ENCODE measurements at places on chromosomes 1 and 21.

DNA sequence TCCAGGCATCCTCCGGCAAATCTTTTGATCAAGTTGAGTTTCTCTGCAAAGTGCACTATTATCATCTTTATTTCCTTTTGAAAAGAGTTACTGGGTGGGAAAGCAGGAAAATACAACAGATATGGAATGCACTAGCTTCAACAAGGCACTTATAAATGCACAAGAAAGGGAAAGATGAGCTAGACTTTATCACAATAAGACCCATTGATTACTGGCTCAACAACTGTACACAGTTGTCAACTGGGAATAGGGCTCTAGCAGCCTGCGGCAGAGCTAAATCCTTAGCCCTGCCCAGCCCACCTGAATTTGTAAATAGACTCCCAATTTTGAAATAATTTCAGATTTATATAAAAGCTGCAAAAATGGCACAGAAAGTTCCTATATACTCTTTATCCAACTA, 111.4 kb downstream of the CSMD2 start:
- H3K27me3 ChIP-seq: no peaks in the 10 kb centered on the region
- no peaks in the 10 kb centered on the region for H3K4me1 ChIP-seq
- no peak for DNase-seq
- no peak overlapping the region for H3K27ac ChIP-seq

GRCh38 chr1:188372821-188373220, 1544.1 kb downstream of the PLA2G4A start:
- no peak overlapping the region for H3K4me3 ChIP-seq
- no peak overlapping the region for H3K27ac ChIP-seq
- DNase-seq: no peak
- H3K36me3 ChIP-seq: no peaks in the 10 kb centered on the region

DNA sequence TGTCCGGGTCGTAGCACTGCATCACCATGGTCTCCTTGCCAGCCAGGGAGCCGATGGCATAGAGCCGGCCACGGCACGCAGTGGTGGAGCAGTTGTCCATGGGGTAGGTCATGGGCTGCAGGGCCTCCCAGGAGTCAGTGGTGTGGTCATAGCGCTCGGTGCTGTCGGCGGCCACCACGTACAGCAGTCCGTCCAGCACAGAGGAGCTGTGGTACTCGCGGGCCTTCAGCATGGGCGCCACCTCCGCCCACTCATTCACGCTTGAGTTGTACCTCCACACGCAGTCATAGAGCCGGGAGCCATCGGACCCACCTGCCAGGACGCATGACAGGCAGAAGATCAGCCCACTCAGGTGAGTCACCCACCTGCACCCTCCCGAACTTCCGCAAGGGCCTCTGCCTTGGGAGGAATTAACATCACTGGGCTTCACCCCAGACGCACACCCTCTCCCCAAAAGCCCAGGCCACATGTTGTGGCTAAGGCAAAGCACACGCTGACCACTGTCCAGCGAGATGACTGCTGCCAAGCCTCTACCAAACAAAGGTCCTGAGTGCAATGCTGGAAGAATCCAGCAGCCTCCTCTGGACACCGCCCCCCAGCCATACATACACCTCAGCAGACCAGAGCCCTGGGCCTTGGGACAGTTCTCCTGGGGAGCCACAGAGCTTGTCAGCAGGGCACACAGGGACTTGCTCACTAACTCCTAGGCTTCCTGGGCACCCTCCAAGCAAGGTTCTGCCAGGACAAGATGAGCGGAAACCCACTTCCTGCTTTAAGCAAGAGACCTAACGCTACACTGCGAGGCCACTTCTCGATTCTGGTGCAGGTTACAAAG, 3.3 kb downstream of the KLHL21 start:
- no peak overlapping the region for H3K4me3 ChIP-seq
- peaks cover 36% of the 10 kb centered on the region for H3K4me1 ChIP-seq
- H3K36me3 ChIP-seq: peaks cover 48% of the 10 kb centered on the region
- no peak for DNase-seq
- no peaks in the 10 kb centered on the region for H3K27me3 ChIP-seq

DNA sequence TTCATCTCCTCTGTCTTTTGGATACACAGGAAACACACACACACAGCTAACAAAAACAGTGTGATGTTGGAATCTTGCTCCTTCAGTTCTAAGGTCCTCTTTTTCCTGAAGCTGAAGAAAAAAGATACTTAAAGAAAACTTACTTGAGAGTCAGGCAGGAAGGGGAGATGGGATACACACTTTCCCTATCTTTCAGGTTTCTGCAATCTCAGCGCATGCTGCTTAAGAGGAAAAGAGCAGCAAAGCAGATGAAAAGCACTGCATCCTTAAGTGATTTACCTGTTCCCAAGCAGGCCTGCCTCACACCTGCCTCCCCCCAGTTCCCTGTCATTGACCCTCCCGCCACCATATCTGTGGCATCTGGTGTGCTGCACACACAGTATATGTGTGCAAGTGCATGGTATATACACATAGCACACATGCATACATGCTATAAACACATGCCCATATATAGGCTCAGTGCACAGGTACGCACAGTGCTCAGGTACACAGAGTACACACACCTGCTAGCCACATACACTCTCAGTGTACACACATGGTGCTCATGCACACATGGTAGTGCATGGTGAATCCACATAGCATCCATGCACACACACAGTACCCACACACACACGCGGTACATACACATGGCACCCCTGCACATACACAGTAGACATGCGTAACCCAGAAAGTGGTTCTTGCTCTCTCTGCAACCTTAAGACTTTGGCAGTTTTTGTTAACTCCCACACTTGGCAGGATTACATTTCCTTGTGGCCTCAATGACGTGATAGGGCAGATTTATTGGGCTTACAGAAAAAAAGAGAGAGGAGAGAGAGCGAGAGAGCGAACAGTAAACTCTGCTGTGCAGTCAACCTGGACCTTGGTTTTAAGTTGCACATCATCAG, 166.9 kb downstream of the TOMM20 start:
- peaks cover 69% of the 10 kb centered on the region for H3K4me1 ChIP-seq
- H3K4me3 ChIP-seq: no peak overlapping the region
- H3K27me3 ChIP-seq: no peaks in the 10 kb centered on the region
- no peaks in the 10 kb centered on the region for H3K36me3 ChIP-seq
- no peak for DNase-seq

- H3K4me1 ChIP-seq: no peaks in the 10 kb centered on the region
- peaks cover 28% of the 10 kb centered on the region for H3K36me3 ChIP-seq
- DNase-seq: no peak
- no peaks in the 10 kb centered on the region for H3K27me3 ChIP-seq
- no peak overlapping the region for H3K27ac ChIP-seq
Observed at GRCh38 chr1:226293553-226293920, 15.4 kb downstream of the LIN9 start.

DNA sequence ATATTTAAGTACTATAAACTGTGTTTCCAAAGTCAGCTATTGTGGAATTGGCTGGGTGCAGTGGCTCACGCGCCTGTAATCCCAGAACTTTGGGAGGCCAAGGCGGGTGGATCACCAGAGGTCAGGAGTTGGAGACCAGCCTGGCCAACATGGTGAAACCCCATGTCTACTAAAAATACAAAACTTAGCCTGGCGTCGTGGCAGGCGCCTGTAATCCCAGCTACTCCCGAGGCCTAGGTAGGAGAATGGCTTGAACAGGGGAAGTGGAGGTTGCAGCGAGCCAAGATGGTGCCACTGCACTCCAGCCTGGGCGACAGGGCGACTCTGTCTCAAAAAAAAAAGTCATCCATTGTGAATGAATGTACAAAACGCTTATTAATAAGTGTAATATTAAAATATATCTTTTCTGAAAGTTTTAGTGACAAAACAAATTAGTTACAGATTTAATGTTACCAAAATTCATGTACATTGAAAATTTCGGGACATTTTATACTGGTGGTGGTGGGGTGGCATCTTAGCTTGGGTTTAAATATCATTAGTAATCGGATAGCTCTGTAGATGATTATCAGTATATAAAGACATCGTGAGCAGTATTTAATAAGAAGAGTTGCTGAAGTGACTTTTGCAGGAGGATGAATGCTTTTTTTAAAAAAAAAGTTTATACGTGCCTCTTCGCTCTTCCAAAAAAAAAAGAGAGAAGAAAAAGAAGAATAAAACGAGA, 503 bp upstream of the SRSF11 start:
- peak; percentile 4 for DNase-seq
- H3K36me3 ChIP-seq: peaks cover 54% of the 10 kb centered on the region
- peak overlapping the region; percentile 78 for H3K4me3 ChIP-seq
- peak overlapping the region; percentile 16 for H3K27ac ChIP-seq

GRCh38 chr1:230072296-230072695, 5.3 kb downstream of the GALNT2 start:
- no peak overlapping the region for H3K27ac ChIP-seq
- no peak for DNase-seq
- H3K4me3 ChIP-seq: no peak overlapping the region
- no peaks in the 10 kb centered on the region for H3K27me3 ChIP-seq

DNA sequence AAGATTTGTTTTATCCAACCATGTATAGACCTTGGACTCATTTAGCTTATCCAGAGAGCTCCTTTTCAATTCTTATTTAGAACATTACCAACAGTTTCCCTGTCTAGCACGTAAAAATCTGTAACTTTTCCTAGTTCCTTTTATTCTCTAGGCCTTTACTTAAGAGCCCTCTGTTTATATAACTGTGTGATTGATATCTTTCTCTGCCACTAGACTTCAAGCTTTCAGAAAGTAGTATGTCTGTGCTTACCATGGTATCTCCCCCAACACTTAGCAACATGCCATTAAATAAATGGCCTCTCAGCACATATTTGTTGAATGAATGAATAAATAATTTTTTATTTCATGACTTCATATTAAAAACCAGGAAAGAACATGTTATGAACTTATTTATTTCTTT, 209.4 kb downstream of the PTPRC start:
- peaks cover 46% of the 10 kb centered on the region for H3K36me3 ChIP-seq
- no peak overlapping the region for H3K27ac ChIP-seq
- no peak for DNase-seq

DNA sequence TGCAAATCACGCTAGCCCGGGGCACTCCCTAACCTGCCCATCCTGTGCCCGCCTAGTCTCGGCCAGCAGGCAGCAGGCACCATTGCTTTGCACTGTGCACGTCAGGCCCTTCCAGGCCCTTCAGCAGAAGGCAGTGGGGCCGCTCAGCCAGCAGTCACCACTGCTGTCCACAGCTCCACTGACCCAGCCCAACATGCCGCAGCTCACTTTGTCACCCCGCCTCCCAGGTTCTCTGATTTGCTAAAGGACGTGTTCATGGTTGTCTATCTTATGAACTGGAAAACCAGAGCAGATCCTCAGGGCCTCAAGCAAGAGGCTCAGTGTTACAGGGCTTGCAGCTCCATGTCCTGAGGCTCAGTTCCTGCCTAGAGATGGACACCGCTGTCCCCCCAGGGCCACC, 14.2 kb upstream of the SPOCD1 start:
- H3K4me3 ChIP-seq: no peak overlapping the region
- H3K36me3 ChIP-seq: no peaks in the 10 kb centered on the region
- no peak overlapping the region for H3K27ac ChIP-seq

DNA sequence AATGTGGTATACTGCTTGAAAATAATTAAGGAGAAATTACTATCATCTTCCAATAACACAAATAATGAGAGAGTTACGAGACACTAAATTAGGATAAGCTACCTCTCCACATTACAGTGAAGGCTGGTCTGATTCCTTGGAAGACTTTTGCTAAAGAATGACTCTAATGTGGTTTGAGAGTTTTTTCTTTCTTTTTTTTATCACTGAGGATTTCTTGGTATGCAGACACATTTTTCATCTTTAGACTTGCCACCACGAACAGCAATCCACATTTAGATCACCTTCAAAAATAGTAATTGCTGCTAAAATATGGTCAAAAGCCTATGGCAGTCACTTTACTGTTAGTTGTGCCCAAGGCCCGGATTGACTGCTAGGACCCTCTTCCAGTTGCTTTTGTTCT, 16.6 kb upstream of the TMEM35B start:
- H3K27ac ChIP-seq: no peak overlapping the region
- no peak overlapping the region for H3K4me3 ChIP-seq
- H3K4me1 ChIP-seq: no peaks in the 10 kb centered on the region
- DNase-seq: no peak

GRCh38 chr1:216626394-216627067, 96.7 kb downstream of the ESRRG start:
- H3K27ac ChIP-seq: no peak overlapping the region
- no peaks in the 10 kb centered on the region for H3K4me1 ChIP-seq
- DNase-seq: no peak
- H3K4me3 ChIP-seq: no peak overlapping the region
- no peaks in the 10 kb centered on the region for H3K27me3 ChIP-seq
- no peaks in the 10 kb centered on the region for H3K36me3 ChIP-seq

GRCh38 chr1:171674431-171675405, 22.2 kb upstream of the MYOC start:
- H3K27ac ChIP-seq: no peak overlapping the region
- no peaks in the 10 kb centered on the region for H3K27me3 ChIP-seq
- no peak overlapping the region for H3K4me3 ChIP-seq

DNA sequence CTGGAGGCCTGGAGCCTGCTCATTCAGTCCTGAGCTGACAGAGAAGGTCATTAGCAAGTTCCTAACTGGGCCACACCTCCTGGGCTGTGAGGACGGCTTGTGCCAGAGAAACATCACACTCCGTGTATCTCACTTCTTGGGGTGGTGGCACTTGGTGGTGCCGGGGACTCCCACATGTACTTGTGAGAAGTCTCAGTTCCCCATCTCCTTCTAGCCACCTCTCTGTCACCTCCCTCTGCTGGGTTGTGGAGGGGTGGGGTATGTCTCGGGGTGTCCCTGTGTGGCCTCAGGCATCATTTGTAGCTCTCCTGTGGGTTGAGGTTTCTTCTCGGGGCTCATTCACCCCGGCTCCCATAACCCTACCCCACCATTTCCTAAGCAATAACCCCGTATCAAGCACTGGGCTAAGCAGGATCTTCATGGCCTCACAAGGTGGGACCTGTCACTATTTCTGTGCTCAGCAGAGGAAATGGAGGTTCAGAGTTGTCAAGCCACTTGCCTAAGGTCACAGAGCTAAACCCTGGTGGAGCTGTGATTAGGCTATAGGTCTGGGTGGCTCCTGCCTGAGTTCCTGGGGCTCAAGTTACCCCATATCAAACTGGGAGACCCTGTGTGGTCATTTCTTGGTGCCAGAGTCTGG, 62.5 kb downstream of the UBIAD1 start:
- no peak for DNase-seq
- H3K4me3 ChIP-seq: no peak overlapping the region
- H3K27ac ChIP-seq: no peak overlapping the region
- no peaks in the 10 kb centered on the region for H3K4me1 ChIP-seq

All from SJSA1 (cell line).